NCI-H510A (cell line): ENCODE measurements at places on chromosomes 7 and 10.

DNA sequence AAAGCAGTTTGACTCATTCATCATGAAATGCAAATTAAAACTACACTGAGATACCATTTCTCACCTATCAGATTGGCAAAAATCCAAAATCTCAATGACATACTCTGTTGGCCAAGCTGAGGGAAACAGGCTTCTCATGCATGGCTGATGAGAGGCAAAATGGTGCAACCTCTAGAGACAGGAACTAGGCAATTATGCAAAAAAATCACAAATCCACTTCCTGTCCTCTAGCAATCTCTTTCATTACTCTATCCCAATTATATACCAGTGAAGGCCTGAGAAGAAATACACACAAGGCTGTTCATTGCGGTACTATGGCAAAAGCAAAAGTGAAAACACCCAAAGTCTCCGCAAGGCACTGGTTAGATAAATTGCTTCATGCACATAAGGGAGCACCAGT lies 25.9 kb upstream of the PTPRN2 start:
- DNase-seq = peak; percentile 53

GRCh38 chr7:133807624-133808492 lies 319.3 kb upstream of the LRGUK start:
- no peak for DNase-seq

DNA sequence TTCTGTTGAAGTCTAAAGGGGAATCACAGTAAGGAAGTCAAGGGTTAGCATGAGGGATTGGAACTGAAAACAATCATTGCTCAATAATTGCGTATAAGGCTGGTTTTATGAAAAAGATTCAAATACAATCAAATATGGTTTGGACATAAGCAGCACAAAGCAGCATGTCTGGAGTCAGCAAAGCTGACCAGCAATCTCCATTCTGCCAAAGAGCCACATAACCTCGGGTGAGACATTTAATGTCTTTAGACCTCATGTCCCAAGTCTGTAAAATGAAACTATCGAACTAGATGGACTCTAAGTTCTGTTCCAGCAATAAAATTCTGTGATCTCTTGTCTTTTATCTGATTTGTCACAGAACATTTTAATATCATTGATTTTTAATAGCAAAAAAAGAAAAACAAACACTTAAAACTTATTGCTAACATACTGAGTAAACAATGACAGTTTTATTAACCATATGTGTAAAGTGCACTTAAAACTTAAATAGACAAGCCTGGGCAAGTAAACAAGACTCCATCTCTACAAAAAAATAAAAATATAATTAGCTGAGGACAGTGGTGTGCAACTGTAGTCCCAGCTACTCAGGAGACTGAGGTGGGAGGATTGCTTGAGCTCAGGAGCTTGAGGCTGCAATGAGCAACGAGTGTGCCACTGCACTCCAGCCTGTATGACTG lies 217.0 kb downstream of the MAGI2 start:
- no peak for DNase-seq

DNA sequence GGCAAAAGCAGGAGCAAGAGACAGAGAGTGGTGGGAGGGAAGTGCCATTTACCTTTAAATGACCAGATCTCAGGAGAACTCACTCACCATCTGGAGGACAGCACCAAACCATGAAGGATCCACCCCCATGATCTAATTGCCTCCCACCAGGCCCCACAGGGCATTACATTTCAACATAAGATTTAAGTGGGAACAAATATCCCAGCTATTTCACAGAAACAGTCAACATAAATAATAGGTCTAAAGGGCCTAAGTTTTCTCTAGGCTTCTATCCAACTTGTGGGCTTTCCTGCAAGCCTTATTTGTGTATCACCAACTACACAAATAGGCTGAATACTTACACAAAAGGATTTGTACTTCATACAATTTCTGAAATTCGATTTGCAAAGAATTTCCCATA lies 196.8 kb upstream of the POT1 start:
- no peak for DNase-seq

GRCh38 chr7:65477326-65477725 lies 103.7 kb downstream of the ZNF92 start:
- DNase-seq = no peak
